Caki2 (cell line): ENCODE measurements at places on chromosomes 5 and 9. TPM values are rescaled to one million over a fixed set of nuclear protein-coding genes. Genes with fewer than 3 reads are reported as not detected.

The RASEF gene
- total RNA-seq = 3.8 and 7.0 TPM in 2 replicates

DNA sequence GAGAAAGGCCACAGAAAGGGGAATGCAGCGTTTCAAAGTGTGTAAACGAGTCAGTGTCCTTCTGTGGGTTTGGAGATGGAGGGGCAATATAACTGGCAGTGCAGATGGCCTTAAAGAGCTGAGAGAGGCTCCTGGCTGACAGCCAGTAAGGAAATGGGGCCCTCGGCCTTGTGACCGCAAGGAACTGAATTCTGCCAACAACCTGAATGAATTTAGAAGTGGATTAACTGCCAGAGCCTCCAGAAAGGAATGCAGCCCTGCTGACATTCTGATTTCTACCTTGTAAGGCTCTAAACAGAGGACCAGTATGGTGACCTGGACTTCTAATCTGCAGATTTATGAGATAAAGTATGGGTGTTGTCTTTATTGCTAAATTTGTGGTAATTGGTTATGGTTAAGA is 17.5 kb upstream of the NREP start:
- DNase-seq = no peak

GRCh38 chr5:50800410-50800809 is 134.0 kb downstream of the PARP8 start:
- DNase-seq = no peak

GRCh38 chr9:112447283-112447761 is 39.3 kb upstream of the KIAA1958 start:
- DNase-seq = no peak

- DNase-seq = no peak
Measured at GRCh38 chr9:105725370-105725769, 31.0 kb downstream of the TMEM38B start.

- no peak for DNase-seq
Measured at GRCh38 chr9:34025062-34025461, 23.6 kb downstream of the UBAP2 start.

DNA sequence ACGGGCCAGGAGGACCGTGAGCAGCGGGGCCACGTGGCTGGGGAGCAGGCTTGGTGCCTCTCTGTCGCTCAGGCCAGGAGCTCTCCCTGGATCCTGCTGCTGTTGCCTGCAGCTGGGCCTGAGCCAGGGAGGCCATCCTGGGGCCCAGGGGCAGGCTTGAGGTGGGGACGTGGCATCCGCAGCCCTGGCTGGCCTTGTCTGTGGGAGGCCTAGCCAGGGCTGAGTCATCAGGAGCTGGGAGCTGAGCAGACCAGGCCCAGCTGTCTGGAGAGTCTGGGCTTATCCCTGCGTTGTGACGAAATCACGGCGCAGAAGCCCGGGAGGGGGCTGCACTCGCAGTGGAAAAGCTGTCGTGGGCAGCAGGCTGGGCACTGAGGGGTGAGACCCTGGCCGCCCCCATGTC is 138.8 kb upstream of the COL5A1 start:
- DNase-seq = peak; percentile 34

The NKD2 gene
- total RNA-seq = 0.27 TPM in 1 of 2 replicates, not detected in the other

- no peak for DNase-seq
Measured at GRCh38 chr5:79235261-79235633, 684 bp upstream of the JMY start.

DNA sequence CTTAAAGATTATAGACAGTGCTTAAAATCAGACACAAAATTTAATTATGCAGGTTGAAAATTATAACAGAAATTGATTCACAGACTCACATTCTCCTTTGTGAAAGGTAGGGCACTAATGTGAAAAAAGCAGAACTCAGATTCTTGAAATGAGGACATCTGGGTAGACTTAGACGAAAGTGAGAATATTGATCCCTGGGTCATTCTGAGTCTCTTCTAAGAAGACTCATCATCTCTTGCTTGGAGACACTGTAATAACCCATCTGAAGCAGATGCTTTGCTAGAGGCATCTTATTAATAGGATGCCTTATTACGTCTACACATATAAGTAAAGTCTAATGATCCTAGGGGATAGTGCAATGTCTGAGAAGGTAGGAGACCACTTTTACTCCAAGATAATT is 274.4 kb downstream of the HINT1 start:
- DNase-seq = no peak

DNA sequence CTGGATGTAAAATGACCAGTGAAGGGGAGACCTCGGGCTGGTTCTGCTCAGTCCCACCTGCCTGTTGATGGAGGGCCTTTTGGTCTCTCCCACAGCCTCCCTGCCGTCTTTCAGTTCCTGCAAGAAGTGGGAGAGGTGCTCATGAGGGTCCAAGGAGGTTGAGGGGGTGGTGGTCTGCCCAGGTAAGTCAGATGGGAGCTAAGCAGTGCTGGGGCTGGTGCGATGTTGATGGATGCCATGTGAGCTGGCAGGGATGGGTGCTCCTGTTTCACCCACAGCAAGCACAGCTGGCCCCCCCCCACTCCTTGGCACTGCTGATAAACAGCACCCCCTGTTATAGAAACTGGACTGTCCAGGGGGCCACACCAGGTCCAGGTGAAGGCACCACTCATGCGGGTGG is 145.6 kb downstream of the NSG2 start:
- DNase-seq = no peak

DNA sequence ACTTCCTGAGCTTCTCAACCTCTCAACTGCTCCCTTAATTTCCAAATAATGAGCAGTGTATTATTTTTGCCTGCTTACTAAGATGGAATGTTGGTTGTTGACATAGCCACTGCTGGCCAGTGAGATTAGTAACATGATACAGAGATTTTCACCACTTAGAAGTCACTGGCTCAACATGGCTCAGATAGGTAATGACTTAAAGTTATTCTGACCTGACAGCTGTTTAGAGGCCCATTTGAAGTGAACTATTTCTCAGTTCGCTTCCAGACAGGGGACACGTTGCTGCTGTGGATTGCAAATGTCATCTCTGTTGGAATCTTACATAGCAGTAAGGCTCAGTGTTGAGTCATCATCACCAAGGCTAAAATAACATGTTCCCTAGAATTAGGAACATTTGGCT is 490.2 kb downstream of the TLE4 start:
- DNase-seq = peak; percentile 82

GRCh38 chr5:133934822-133935666 is 33.4 kb downstream of the C5orf15 start:
- no peak for DNase-seq

- no peak for DNase-seq
Measured at GRCh38 chr5:72177538-72177937, 70.3 kb downstream of the MAP1B start.

GRCh38 chr5:116237917-116238500 is 153.2 kb downstream of the COMMD10 start:
- no peak for DNase-seq

- no peak for DNase-seq
Measured at GRCh38 chr9:132185073-132186009, 23.5 kb downstream of the NTNG2 start.

The DCAF12 gene
- total RNA-seq = 21.5 and 27.0 TPM in 2 replicates

DNA sequence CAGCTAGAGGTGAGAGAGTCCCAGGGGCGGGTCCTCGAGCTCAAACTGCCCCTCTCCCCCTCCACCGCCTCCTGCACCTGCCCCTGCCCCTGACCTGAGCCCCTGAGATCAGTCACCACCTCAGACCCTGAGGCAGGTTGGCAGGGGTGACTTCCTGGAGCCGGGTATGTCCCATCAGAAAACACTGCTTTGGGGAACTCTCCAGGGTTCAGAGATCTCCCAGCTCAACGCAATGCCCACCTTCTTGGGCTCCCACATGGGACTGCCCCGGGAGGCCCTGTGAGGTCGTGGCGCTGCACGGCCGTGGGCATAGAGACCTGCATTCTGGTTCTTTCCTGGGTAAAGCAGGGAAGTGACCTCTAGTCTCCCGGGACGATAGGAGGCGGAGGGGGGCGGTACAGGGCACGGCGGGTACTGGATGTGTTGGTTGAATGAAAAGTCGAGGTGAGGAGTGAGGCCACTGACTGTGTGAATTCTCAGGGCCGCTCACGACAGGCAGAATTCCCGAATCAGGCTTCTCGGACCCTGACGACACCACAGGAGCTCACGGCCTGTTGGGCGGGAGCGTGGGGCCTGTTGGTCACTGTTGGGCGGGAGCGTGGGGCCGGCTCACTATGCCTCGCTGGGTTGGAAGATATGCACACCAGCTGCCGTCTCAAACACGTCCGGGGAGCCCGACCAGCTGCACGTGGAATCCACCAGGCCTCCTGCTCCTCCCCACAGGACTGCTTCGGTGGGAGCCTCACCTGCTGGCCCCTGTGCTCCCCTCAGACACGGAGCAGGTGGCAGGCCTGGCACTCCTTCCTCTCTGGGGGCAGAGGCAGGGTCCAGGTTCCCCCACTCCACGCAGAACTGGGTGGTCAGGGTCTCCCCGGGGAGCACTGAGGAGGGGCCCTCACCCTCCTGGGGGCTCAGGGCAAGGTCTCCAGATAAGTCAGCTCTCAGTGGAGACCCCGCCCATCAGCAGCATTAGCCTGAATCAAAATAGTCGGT is 178.0 kb upstream of the PPP1R26 start:
- DNase-seq = no peak

The PHYHD1 gene
- total RNA-seq = not detected in 2 replicates

The GALT gene
- total RNA-seq = 12.2 and 13.8 TPM in 2 replicates

The MSX2 gene
- total RNA-seq = 7.5 and 25.3 TPM in 2 replicates

The ENTREP1 gene
- total RNA-seq = not detected in 2 replicates

The SMIM33 gene
- total RNA-seq = not detected in 2 replicates

DNA sequence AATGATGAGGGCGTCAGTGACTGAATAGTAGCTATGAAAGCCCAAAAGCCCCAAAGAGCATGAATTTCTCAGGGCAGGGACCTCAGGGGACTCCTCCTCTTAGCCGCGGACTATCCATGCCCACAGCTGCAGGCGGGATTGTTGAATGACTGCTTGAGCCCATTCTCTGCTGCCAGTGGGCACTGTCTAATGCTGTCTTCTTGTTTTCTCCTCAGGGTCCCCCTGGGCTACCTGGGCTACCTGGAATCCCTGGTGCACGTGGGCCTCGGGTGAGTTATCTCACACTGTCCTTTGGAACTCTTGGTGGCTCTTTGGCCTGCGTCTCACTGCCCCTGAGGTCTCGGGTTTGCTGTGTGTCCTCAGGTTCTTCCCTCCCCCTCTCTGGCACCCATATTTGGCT is 22.7 kb downstream of the COL27A1 start:
- no peak for DNase-seq

GRCh38 chr5:58852566-58852965 is 269.7 kb downstream of the RAB3C start:
- no peak for DNase-seq

The ANKRD31 gene
- 0.07 and 0.38 TPM in 2 replicates for total RNA-seq

The TAF1L gene
- not detected in 2 replicates for total RNA-seq
